CD4-positive, alpha-beta T cell treated with Interleukin-6 at 100 ng/mL for 8 hours (primary cell): ENCODE measurements at places on chromosomes 4 and X.

DNA sequence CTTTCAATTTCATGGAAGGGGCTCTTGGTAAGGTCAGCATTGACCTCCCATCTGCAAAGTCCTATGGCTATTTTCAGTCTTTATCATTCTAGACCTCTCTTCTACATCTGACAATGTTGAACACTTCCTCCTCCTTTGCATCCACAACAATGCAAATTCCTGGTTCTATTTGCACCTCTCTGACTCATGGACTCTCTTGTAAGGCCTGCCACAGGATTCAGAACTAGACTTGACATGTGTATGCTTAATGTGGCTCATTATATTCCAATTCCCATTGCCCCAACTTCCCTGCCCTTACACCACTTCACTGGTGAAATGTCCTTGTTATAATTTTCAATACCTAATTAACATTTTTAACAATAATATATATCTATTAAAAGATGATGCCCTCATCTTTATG is 314.3 kb upstream of the FGF13 start:
- DNase-seq: no peak

DNA sequence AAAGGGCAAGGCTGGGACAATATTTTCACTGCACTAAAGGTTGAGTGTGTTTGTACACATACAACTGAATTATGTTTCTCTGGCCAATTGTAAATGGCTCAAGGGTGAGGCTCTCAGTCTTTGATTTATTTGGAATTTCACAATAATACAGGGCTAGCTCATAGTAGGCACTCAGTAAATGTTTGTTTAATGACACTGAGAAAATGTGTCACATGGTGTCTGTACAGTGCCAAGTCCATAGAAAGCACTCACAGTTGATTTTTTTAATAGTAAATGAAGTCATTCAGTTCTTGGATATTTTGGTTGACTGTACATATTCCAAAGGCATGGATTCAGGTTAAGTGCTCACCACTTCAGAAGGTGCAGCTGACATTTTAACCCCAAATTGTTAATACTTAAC is 176.4 kb downstream of the IL1RAPL2 start:
- no peak for DNase-seq

GRCh38 chrX:117532339-117532738 is 584.3 kb downstream of the KLHL13 start:
- no peak for DNase-seq

DNA sequence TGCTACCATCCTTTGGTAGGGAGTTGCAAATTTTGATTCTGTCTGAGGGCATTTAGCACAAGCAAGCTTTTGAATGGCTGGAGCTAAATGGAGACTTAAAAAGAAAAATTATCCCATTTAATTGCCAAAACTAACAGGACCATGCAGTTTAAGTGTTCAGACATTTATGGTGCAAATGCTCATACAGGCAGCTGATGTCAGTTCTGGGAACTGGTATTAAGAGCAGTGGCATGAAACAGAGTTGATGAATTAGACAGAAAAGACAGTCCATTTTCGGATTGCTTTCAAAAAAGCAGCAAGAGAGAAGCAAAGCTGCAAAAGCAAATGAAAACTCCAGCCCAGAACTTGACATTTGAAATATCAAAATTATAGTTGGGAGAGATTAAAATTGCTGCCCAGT is 1.3 kb downstream of the SCRG1 start:
- DNase-seq: no peak

DNA sequence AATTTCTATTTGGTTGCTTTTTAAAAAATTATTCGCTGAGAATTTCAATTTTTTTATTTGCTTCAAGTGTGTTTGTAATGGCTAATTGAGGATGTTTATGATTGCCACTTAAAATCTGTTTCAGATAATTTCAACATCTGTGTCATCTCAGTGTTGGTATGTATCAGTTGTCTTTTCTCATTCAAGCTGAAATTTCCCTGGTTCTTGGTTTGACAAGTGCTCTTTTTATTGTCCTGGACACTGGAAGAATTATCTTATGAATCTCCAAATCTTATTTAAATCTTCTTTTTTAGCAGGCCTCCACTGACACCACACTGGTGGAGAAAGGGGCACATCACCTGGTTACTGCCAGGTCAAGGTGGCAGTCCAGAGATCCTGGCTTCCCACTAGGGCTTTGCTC is 21.5 kb downstream of the CHST7 start:
- no peak for DNase-seq

- DNase-seq: no peak
These were observed 10.9 kb downstream of the PPP2R2C start for GRCh38 chr4:6461301-6462165.
